ENCODE measurements at places on chromosomes 12 and 14.

- no peak for DNase-seq
Observed at GRCh38 chr12:109109746-109110350, 6.5 kb upstream of the ACACB start.

GRCh38 chr14:74875941-74876913 lies at the start of gene PROX2:
TSS of gene PROX2 (minus strand) at chr14:74876145. CDS start at chr14:74863834, 12,311 bp downstream.
- DNase-seq = no peak

GRCh38 chr12:113236539-113237399 lies 15.5 kb downstream of the TPCN1 start:
- no peak for DNase-seq

DNA sequence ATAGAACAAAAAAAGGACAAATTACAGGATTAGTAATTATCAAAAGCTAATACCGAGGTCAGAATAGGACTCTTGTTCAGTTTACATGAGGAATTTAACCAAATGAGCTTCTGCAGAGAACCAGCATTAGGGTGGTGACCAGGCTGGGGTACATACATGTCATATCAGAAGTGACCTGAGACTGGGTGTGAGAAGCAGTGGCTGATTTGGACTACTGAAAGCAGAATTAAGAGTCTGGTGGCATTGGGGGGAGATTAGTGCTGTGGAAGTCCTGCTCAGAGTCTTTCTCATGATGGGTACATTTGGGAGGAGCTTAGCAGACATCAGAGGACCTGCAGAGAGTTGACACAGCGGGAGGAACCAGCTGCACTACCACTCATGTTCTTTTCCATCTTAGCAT lies 21.7 kb downstream of the TRAF3 start:
- no peak for DNase-seq

GRCh38 chr12:42180990-42181596 lies 36.4 kb upstream of the GXYLT1 start:
- DNase-seq = no peak

DNA sequence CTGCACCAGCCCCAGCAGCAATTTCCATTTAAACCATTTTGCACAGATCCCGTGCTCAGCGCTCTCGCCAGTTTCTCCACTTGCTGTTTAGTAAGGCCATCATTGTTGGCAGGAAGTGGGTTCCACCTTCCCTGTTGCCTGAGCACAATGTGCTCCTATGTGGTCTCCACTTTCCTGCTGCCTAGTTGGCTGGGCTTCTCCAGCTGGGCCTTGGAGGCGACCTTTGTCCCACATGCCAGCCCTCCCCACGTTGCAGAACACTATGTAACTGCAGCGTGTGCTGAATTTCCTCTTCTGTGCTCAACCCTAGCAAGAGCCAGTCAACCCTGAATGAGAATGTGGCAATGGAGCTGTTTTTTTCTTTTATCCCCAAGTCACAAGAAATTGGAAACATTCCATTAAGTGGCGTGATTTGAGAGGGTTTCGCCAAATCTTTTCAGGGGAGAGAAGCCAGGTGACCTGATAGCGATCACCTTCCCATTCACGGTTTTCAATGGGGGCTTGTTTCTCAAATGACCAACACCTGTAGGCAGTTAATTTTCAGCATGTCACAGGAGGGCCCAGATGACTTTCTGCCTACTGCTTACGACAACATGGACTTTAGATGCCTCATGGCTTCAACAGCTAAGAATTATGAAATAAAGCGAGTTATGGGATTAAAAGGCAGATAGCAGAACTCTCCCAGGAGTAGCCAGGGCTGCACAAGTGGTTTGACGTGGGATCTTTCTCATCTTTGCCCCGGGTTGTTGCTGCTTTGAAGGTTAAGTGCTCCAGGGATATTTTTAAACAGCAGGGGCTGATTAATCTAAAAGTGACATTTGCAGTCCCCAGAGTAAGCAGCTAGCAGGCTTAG lies at the start of gene ACACB:
TSS of gene ACACB (plus strand) at position 830 of the 853 bp plus-strand sequence. CDS start 22,819 bp downstream, outside the sequence.
- no peak for DNase-seq

Data from NCI-H2107 (cell line).